Fibroblast of the aortic adventitia (primary cell): ENCODE measurements at places on chromosomes 1 and 21. TPM values are rescaled to one million over a fixed set of nuclear protein-coding genes. Genes with fewer than 3 reads are reported as not detected.

DNA sequence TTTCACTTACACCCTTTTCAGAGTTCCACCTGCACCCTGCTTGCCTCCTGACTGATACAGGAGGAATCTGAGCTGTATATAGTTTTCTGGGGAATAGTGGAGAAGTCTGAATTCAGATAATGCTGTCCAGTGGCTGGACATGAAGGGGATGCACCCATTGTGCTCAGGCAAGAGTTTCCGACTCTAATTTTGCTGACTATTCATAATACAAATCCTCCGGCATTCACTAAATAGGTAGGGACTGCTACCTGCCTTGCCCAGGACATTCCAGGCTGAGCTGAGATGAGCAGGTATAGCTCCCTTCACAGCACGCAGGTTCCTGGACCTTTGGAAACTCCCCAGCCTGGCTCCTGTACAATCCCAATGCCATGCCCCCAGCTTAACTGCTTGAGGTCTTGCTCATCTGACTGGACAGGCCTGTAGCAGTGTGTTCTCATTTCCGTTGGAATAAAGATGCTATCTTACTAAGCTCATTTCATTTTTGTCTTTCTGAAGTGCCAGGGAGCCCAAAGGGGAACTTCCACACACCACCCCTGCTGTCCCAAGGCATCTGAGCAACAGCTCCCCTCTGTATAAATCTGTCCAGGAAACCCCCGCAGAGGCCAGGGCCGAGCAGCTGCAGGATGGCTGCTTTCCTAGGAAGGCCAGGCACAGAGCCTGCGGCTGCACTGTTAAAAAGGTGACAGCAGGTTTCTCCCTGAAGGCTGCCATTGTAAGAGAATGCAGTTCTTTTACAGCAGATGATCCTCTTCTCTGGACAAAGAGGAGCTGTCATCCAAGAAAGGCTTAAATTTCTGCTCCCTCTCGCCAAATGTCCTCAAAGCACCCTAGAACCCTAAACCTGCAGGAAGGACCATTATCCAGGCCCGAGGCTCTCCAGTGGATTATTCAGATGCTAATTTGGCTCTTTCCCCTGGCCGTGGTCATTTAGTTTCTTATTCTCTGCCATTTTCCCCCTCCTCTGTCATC, 21.7 kb upstream of the VASH2 start:
- DNase-seq: no peak

- no peak for DNase-seq
Observed at GRCh38 chr1:79375352-79375751, 368.8 kb upstream of the ADGRL4 start.

- no peak for DNase-seq
Observed at GRCh38 chr1:184755226-184756065, 788 bp upstream of the EDEM3 start.

DNA sequence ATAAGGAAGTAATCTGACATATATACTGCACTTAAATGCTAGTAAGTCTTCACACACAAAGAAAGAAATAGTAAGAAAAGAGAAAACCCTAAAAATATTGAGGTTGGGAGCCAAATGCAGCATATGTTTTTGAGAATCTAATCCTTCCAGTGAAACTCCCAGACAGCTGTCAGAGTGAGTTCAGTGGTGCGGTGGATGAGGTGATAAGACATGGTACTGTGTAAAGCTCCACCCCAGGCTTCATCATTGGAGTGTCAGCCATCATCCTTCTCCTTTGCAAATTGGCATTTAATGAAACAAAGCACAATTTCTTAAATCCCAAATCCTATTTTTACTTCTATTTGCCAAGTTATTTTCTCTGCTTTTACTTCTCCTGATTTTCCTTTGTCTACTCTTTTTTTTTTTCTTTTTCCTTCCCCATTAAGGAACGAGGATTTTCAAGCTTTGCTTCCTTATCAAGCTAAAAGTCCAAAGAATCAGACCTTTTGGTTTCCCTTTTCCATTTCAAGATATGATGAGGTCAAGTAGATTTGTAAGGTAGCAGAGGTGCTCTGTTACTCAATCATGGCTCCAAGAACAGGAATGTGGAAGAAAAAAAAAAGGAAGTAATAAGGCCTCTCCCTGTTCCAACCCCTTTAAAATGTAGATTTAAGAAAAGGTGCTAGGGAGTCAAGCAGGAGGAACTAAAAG, 343.3 kb downstream of the SETD4 start:
- no peak for DNase-seq

GRCh38 chr21:42174173-42174572, 44.8 kb upstream of the ABCG1 start:
- no peak for DNase-seq

- peak; percentile 65 for DNase-seq
Observed at GRCh38 chr1:179002552-179003345, 22.9 kb upstream of the FAM20B start.

- peak; percentile 82 for DNase-seq
Observed at GRCh38 chr1:6794164-6794563, 8.9 kb downstream of the CAMTA1 start.

- no peak for DNase-seq
Observed at GRCh38 chr1:201423655-201424054, 2.1 kb upstream of the TNNI1 start.

PLA2G2F gene
- not detected in 2 replicates for total RNA-seq

DNA sequence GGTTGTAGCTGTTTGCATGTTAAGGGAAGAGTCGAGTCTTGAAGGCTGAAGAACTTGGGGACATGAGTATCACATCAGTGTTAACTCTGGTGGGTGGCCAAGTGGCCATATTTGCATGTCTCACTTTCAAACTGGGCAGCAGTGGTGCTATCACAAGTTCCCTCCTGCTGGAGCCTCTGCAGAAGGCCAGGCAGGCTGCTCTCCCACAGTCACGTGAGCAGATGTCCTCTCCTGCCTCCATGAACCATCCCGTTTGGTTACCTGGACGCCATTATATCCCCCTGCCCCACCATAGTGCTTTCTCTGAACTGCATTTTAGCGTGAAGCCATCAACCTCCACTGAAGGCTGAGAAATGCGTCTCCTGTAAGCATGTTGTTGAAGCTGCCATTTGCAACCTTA, 205.1 kb upstream of the LMO4 start:
- DNase-seq: no peak

CHI3L1 gene
- 3.0 and 5.5 TPM in 2 replicates for total RNA-seq

RGS18 gene
- total RNA-seq: not detected in 2 replicates

STUM gene
- total RNA-seq: 0.98 TPM in 1 of 2 replicates, not detected in the other

DNA sequence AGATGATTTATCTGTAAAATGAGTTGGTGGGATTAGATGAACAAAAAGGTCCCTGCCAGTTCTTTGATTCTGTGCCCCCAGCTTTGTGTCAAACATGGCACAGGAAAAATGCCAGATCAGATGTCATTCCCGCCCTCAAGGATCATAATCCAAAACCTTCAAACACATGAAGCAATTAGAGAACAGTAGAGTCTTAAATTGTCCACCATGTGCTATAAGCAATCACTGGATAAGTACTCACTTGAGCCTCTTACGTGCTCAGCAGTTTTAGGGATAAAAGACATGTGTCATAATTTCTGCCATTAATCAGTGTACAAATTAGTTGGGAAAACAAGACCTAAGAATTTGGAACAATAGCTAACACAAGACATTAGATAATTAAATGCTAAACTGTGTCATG, 15.4 kb upstream of the KIAA0040 start:
- DNase-seq: no peak

ELOA gene
- total RNA-seq: 33.4 and 41.9 TPM in 2 replicates

- no peak for DNase-seq
Observed at GRCh38 chr21:44630440-44630839, 3.5 kb downstream of the KRTAP10-9 start.

DNA sequence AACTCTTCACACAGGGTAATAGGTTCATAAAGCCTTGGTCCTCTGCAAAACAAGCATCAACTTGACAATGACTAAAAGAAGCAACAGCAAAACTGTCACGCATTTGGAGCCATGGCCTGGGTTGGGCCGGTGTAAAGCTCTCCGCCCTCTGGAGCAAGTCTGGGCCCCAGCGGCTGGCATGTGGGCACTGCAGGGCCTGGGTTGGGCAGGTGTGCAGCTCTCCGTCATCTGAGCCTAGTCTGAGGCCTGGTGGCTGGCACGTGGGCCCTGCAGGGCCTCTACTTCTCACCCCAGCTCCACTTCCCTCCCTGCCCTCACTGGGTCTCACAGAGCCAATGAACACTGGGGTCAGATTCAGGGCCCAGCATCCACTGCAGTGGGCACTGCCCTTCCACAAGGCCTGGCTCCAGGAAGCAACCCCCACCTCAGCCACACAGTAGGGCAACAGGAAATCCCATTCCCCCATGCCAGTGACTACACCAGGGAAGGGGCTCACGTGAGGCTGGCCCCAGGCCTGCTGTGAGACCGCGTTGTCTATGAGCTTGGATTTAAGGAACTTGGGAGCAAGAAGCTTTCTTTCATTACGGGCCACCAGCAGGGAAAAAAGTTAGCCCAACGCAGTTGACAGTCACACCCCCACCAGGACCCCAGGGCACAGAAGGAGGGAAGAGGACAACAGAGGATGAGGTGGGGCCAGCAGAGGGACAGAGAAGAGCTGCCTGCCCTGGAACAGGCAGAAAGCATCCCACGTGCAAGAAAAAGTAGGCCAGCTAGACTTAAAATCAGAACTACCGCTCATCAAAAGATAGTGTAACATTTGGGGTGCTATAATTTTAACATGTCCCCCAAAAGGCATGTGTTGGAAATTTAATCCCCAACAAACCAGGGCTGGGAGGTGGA, 52.7 kb downstream of the NPHP4 start:
- DNase-seq: no peak

- peak; percentile 72 for DNase-seq
Observed at GRCh38 chr1:163085041-163085903, 16.1 kb downstream of the RGS4 start.

- DNase-seq: no peak
Observed at GRCh38 chr21:32587651-32588050, 2.3 kb upstream of the TCP10L start.

- no peak for DNase-seq
Observed at GRCh38 chr1:40879482-40880175, 17.5 kb upstream of the CITED4 start.

NBPF4 gene
- not detected in 2 replicates for total RNA-seq

GBP2 gene
- 19.8 and 75.5 TPM in 2 replicates for total RNA-seq

- DNase-seq: peak; percentile 32
Observed at GRCh38 chr1:170674986-170675385, 11.1 kb downstream of the PRRX1 start.

- DNase-seq: no peak
Observed at GRCh38 chr1:87603626-87604025, 274.9 kb downstream of the LMO4 start.

- peak; percentile 97 for DNase-seq
Observed at GRCh38 chr21:34807881-34808568, 139.2 kb downstream of the CLIC6 start.

GRCh38 chr1:112735752-112736151, 20.6 kb upstream of the PPM1J start:
- DNase-seq: peak; percentile 62

GRCh38 chr21:31556662-31557061, 102.8 kb upstream of the SOD1 start:
- no peak for DNase-seq

SELE gene
- total RNA-seq: not detected in 2 replicates

GRCh38 chr1:215345208-215345607, 221.9 kb upstream of the KCTD3 start:
- DNase-seq: no peak

- DNase-seq: no peak
Observed at GRCh38 chr1:230966358-230966873, 12.2 kb downstream of the TTC13 start.

GRCh38 chr1:59290193-59290949, 6.5 kb upstream of the FGGY start:
- DNase-seq: peak; percentile 26

DNA sequence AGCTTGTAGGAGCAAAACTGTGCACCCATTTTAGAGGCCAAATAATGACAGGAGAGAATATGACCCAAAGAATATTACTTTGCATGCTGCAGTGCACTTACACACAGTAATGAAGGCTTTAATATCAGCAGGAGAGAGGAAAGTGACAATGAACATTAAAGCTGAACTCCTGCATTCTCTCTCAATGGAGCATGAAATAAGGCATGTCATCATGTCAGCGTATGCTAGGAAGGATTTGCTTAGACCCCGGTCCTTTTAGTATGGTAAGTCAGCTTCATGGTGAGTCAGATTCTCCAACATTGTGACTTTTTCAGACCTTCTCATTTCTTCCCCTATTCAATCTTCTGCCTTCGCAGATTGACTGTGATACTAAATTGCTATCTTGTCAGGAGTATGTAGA, 210.7 kb upstream of the TMPRSS15 start:
- no peak for DNase-seq

GRCh38 chr1:223709598-223709997, 2.7 kb upstream of the CAPN2 start:
- DNase-seq: peak; percentile 61

- DNase-seq: no peak
Observed at GRCh38 chr1:39981385-39981784, 26.4 kb downstream of the MFSD2A start.

ELAVL4 gene
- total RNA-seq: not detected in 2 replicates

GRCh38 chr1:30450148-30450817, 273.1 kb downstream of the MATN1 start:
- DNase-seq: no peak

GRCh38 chr1:90723590-90724108, 6.5 kb upstream of the BARHL2 start:
- DNase-seq: no peak

GRCh38 chr1:91876040-91876470, 9.9 kb downstream of the TGFBR3 start:
- no peak for DNase-seq

FMOD gene
- 6.6 and 9.1 TPM in 2 replicates for total RNA-seq

AMY2A gene
- total RNA-seq: not detected in 2 replicates

ADORA1 gene
- 0.72 and 6.5 TPM in 2 replicates for total RNA-seq

AIM2 gene
- not detected in 2 replicates for total RNA-seq

CFHR1 gene
- total RNA-seq: 1.1 TPM in 1 of 2 replicates, not detected in the other

DNA sequence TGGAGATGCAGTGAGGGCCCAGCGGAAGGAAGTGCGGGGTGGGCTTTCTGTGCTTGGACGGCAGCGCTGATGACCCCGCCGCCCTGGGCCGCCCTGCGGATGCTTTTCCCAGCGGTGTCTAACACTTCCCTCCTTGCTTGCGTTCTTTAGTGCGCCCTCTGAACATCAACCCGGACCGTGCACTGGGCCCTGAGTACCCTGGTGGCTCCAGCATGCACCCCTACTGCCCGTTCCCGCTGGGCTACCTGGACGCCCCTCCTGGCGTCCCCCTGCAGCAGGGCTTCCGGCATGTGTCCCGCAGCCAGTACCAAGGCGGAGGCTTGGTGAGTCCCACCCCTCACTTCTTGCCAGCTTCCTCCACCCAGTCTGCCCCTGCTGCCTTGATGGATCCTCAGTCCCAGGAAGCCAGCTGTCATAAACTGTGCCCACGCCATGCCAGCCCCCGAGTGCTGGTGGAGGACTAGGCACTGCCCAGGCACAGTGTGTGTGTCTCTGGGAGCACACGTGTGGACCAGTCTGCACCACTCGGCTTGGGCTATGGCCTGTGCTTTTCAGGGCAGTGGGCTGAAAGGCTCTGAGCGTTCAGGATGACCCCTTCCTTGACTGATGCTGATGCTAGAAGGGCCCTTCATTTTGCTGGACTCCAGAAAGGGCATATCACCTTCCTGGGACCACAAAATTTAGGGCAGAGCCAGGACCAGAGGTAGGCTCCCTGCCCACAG, 2.3 kb downstream of the DMRTB1 start:
- DNase-seq: no peak

DNA sequence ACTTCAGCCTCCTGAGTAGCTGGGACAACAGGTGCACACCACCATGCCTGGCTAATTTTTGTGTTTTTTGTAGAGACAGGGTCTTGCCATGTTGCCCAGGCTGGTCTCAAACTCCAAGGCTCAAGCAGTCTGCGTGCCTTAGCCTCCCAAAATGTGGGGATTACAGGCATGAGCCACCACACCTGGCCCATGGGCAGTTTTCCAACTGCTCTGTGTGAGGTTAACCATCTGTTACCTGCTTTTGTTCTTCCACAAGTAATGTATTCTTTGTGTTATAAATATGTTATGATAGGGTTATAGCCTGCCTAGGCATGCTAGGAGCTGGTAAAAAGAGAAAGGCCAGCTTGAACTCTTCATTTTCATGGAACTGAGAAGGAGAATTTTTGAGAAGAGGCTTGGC, 30.7 kb downstream of the TUFT1 start:
- DNase-seq: no peak
